ENCODE measurements at places on chromosomes 3 and 15.

GRCh38 chr3:73605412-73605811 lies 19.3 kb downstream of the PDZRN3 start:
- DNase-seq, result peak; percentile 23

GRCh38 chr3:178498871-178499270 lies 37.4 kb upstream of the KCNMB2 start:
- no peak for DNase-seq

GRCh38 chr15:25947323-25948314 lies 84.5 kb upstream of the ATP10A start:
- DNase-seq, result peak; percentile 13

DNA sequence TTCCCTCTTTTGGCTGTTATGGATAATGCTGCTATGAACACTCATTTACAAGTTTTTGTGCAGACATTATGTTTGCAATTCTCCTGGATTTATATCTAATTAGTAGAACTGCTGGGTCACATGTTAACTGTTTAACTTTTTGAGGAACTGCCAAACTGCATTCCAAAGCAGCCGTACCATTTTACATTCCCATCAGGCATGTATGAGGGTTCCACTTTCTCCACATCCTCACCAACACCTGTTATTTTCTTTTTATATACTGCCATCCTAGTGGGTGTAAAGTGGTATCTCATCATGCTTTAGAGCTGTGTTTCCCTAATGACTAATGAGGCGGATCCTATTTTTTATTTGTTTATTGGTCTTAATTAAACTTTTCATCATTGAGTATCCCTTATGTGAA lies 9.2 kb downstream of the KPNA4 start:
- DNase-seq, result no peak
